ENCODE measurements at places on chromosomes 16 and 17.

DNA sequence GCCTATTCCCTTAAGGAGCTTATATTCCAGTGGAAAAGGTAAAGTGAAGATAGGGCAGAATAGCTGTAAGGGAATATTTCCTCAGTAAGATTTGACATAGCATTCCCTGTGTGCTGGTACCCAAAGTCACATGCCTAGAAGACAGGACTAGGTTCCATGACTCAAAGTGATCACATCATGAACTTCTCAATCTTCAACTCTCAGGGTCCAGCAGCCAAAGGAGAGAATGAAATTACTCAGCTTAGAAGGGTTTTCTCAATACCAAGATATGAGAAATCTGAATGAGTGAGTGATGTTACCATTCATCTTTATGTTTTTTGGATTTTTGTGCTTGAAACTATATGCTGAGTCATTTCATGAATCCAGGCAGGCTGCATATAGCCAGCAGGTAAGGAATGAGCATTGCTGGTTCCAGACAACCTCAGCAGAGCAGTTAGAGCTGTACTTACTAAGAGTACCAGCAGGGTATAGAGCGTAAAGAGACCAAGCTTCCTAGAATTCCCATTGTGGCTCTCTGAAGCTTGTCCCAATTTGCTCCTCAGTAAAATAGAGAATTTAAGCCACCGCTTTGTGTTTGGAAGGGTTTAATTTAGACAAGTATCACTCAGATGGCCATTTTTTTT, 91.1 kb downstream of the ANKFN1 start:
- no peak for DNase-seq

GRCh38 chr16:52074133-52074532, 472.8 kb downstream of the TOX3 start:
- DNase-seq = no peak

DNA sequence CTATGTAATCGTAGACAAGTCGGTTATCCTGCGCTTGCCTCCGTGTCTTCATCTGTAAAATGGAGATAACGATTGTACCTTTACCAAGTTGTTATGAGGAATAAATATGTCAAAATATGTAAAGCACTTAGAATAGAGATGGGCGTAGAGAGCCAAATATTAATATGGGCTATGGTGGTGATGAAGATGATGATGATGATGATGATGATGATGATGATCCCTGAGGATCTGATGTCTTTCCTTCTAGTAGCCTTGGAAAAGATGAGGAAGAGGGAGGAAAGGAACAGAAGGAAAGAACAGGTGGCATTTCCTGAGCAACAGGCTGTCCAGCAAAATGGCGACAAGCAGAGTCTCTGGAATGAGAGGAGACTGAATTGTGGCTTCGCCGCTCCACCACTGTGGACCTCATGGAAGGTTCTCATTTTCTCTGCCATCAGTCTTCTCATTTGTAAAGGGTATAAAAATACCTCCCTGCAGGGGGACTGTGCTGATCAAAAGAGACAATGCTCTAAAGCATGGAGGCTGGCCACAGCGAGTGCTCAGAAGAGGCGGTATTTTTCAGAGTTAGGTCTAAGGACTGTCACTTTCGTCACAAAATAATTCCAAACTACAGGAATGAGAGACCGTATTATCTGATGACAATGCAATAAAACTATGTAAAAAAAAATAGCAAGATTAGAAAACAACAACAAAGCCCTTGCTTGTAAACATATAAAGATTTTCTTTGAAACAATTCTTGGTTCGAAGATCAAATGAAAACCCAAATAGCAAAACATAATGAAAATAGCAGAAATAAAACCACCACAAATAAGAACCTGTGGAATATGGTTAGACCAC, 17.2 kb upstream of the RCVRN start:
- no peak for DNase-seq

DNA sequence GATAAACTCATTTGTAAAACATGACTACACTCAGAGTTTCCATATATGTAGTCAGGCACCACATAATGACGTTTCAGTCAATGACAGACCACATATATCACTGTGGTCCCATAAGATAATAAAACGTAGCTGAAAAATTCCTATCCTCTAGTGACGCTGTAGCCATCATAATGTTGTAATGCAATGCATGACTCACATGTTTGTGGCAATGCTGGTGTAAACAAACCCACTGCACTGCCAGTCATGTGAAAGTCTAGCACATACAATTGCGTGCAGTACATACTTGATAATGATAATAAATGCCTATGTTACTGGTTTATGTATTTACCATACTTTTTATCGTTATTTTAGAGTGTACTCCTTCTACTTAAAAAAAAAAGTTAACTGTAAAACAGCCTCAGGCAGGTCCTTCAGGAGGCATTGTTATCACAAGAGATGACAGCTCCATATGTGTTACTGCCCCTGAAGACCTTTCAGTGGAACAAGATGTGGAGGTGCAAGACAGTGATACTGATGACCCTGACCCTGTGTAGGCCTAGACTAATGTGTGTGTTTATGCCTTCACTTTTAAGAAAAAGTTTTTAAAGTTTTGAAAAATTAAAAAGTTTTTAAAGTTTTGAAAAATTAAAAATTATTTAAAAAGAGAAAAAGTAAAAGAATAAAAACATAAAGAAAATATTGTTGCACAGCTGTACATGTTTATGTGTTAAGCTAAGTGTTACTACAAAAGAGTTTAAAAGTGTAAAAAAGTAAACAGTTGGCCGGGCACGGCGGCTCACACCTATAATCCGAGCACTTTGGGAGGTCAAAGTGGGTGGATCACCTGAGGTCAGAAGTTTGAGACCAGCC, 9.0 kb downstream of the STAT5B start:
- DNase-seq = peak; percentile 69

GRCh38 chr17:32349503-32349853, 479 bp upstream of the ZNF207 start:
- no peak for DNase-seq

GRCh38 chr17:44269535-44270240, 1.8 kb upstream of the SLC4A1 start:
- DNase-seq = no peak

GRCh38 chr17:79977708-79978547, 57.7 kb downstream of the TBC1D16 start:
- DNase-seq = no peak

DNA sequence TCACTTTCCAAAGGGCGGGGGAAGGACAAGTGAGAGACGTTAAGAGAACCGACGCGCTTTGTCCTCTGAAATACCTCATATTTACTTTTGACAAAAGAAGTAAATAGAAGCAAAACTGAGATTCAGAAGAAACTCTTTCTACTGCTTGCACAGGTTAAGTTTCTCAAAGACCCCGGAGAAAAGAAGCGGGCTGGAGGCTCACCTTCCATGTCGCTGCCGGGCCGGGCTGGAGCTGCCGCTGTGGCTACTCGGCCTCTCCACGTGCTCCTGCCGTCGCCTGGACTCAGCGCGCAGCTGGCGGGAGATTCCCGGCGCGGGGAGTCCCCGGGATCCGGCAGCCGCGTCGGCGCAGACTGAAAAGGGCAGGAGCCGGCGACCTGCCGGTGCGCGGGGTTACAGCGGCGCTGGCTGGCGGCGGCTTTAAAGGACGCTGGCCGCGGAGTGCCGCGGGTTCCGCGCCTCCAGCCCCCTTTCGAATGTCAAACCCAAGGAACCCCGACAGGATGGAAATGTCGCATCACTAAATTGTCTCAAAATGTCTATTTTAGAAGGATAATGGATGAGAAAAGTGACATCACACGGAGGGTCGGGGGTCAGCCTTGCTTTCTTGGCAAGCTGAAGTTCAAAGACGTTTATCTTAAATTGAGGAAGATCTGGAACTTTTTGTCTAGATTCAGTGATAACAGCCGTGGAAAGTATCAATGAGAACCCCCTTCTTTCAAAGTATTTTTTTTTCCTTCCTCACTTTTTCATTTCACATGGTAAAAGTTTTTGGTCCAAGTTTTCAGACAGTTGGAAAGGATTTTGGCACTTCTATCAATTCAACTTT, at the start of gene IKZF3:
TSS of gene IKZF3 (minus strand) at position 395 of the 829 bp plus-strand sequence. CDS start at position 209, 186 bp downstream.
- no peak for DNase-seq

DNA sequence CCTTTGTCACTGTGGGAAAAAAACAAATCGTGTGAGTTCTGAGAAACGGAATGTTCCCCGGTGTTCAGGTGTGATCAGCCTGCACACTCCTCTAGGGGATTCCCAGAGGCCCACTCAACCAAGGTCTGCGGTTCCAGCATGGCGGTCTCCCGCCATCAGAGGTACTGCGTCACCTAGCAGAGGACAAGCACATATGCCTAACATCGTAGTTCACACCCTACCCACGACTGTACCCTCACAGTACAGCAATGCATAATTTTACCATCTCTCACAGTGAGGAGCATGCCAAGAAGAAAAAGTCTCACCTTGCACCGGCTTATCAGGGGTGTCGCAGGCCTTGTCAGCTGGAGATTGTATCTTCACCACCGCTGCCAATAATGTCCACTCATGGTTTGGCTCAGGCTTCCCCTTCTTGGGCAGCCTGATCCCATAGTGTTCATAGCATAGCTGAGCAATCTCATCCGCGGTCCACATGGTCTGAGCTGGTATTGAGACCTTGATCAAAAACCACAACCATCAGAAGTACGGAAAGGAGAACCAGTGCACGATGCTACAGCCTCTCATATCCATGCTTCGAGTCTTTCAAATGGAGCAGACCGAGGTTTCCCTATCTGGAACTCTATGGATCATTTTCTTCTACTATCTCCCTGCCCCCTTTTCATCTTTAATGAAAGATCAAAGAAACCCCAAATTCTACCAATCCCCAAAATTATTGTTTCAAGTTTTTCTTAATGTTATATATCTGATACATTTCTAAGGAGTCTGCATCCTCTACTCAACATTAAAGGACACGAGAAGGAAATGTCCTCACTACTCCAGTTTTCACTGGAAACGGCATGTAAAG, 2.5 kb downstream of the ADAT1 start:
- no peak for DNase-seq

GRCh38 chr17:9072696-9073339, 51.5 kb downstream of the NTN1 start:
- DNase-seq = no peak

GRCh38 chr16:64586781-64587180, 535.1 kb downstream of the CDH11 start:
- DNase-seq = no peak
